ENCODE measurements at places on chromosomes 6 and 20. TPM values are rescaled to one million over a fixed set of nuclear protein-coding genes. Genes with fewer than 3 reads are reported as not detected.

DNA sequence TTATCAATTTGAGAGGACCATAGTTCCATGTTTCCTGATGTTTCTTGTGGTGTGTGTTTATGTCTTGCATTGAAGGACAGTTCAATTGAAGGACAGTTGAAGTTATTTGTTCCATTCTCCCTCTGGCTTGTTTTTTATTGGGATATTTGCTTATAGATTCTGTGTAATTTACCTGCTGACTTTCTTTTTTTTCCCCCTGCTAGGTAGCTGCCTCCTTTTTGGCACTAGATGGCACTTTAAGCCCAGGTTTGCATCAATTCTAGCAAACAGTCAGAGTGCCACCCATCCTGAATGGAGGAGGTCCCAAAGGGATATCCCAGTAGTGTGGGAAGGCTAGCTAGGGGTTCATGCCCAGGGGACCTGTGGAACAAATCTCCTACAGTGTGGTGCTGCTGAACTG is 78.1 kb downstream of the CFAP61 start:
- peak; percentile 15 for DNase-seq

GRCh38 chr20:13037727-13038126 is 29.0 kb downstream of the SPTLC3 start:
- DNase-seq: no peak

DNA sequence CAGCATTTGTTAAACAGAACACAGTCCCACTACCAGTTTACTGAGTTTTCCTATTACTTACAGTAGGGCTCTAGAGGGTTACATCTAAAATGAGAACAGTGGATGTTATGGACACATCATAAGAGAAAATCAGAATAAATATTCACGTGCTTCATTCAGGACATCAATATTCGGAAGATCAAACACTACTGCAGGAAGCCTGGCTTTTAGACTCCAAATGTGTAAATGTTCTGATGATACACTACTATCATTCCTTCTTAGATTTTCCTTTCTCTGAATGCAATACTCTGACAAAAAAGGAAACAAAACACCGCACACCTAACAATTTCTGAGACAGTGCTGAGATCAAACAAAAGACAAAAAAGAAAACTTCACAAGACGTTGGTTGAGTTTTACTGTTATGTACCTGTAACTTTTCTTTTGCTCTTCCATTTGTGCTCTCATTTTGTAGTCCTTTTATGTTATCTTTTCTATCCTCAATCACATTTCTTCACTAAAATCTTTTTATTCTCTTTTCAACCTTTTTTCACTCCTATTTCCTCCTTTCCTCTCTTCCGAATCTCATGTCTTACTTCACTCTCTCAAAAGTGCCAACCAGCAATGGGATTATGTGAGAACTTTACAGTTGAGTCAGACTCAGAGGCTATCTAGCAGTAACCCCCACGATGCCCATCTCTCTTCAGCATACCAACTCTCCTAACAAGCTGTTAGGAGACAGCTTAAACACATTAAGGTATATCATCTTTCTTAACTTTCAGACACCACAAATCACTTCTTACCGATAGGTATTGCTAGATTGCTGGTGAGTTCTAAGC is 1.7 kb downstream of the FAM184A start:
- no peak for DNase-seq

GRCh38 chr6:79072640-79073181 is 5.3 kb downstream of the PHIP start:
- no peak for DNase-seq

DNA sequence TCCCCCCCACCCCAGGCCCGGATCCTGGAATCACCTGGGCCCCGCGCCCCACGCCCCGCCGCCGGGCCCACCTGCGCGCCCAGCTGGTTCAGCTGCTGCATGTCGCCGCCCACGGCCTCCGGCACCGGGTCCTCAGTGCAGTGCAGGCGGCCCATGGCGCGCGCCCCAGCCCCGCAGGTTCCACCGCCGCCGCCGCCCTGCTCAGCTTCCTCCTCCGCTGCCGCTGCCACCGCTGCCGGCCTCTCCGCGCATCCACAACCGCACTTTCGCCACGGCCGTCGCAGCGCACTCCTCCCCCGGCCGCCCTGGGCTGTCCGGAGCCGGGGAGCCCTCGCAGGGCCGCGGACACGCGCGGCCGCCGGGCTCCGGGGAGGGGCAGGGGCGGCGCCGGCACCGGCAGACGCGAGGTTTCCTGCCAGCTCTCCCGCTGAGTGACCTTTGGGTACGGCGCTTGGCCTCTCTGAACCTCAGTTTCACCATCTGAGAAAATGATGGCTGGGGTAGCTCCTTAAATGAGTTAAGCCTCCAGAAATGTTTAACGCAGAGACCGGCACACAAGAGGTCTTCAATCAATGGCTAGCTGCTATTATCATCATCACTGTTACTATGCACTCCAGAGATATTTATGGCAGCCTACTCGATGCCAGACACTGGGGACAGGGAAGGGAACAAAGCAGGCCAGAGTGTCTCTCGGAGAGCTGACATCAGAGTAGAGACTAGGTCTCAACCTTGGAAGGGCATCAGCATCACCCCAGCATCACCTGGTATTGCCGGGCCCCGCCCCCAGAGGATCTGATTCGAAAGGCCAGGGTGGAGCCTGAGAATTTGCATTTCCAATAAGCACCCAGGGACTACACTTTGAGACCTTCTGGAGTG is at the start of gene COMMD7:
COMMD7 (minus strand) TSS at position 231 of the 876 bp plus-strand sequence; CDS start at position 155, 76 bp downstream.
- DNase-seq: peak; percentile 80

TRIM40 gene
- total RNA-seq: not detected

Measured in H7 (cell line).